ENCODE measurements at places on chromosomes 4 and X.

DNA sequence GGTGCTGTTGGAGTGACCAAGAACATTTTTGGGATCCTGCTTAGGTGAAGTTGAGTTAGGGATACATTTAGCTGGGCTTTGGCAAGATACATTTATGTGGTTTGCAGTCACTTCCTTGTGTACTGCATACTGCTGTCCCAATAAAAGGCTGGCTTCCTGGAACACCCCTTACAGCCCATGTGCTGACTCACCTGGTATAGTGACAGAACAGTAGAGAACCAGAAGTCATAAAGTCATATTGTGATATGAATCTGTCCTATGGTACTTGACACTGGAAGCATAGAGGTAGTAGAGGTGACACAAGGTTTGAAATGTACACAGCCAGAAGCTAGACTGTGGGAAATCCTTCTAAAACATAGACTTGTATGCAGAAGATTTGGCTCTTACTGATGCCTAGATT is 55.3 kb upstream of the SLC25A43 start:
- DNase-seq: no peak

- DNase-seq: no peak
Observed at GRCh38 chr4:150389896-150390530, 191.9 kb upstream of the MAB21L2 start.

DNA sequence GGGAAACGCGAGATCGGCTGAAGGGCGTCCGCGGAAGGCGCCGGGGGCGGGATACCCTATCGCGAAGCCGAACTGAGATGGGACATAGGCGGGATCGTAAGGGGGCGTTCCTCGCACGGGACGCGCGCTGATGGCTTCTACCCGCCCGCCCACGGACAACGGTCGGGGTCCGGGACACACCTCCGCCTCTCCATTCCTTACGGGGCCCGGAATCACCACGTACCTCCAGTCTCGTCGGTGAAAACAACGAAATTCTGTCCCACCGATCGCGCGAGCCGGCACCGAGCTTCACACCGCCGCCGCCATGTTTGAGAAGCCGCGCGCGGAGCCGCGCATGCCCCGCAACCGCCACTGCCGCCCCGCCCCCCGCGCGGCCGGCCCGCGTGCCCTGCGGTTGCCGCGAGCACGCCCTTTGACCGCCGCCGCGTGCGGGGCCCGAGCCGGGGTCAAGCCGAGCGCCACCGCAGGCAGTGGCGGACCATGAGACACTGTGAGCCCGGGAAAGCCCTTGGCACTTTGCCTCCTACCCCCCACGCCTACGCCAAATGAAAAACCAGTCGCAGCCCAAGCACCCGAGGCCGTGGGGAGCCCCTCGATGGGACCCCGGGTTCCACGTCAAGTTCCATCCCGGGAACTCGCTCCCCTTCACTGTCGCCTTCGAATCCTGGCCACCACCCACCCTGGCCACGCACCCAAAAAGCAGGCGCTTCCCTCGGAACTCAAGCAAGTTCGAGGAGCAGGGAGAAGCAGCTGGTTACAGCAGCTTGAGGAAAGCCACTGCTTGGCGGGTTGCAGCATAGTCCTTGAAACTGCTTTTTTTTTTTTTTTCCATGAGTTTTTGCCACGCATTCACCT is at the start of gene SCML2:
Gene SCML2, minus strand, starts transcription at position 320 of the 855 bp plus-strand sequence. CDS start 20,617 bp downstream, outside the sequence.
- no peak for DNase-seq

- no peak for DNase-seq
Observed at GRCh38 chr4:156111686-156112085, 158.0 kb upstream of the CTSO start.

- DNase-seq: no peak
Observed at GRCh38 chrX:65999563-66000148, 40.2 kb downstream of the VSIG4 start.

- no peak for DNase-seq
Observed at GRCh38 chr4:47531954-47532321, 46.9 kb downstream of the ATP10D start.

DNA sequence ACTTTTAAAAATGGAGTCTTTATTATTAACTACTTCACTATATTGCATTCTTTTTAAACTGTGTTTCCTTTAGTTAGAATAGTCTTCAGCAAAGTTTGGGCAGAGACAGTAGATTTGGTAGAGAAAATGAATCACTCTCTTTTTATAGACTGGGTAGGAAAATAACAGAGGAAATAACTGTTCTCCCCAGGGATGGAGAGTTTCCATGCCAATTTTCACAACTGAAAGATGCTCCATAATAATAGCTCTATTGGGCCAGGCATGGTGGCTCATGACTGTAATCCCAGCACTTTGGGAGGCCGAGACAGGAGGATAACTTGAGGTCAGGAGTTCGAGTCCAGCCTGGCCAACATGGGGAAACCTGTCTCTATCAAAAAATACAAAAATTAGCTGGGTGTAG is 13.1 kb downstream of the HSD17B13 start:
- DNase-seq: no peak

DNA sequence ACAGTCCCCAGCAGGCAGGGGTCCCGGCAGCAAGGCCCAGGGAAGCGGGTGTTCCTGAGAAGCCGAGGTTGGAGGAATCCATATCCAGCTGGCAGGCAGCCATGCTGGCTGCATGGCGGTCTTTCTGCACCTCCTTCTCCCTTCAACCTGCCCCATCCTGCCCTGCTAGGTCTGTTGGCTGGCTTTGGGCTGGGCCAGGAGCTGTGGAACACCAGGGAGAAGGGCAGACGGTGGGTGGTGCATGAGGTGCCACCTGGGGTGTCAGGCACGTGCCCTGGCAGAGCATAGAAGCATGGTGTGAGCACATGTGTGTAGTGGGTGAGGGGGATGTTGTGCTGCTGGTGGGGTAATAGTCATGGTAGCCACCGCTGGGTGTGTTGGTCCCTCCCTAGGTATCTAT is 150.1 kb downstream of the PJA1 start:
- no peak for DNase-seq

- DNase-seq: no peak
Observed at GRCh38 chrX:40109288-40110008, 11.7 kb upstream of the BCOR start.

DNA sequence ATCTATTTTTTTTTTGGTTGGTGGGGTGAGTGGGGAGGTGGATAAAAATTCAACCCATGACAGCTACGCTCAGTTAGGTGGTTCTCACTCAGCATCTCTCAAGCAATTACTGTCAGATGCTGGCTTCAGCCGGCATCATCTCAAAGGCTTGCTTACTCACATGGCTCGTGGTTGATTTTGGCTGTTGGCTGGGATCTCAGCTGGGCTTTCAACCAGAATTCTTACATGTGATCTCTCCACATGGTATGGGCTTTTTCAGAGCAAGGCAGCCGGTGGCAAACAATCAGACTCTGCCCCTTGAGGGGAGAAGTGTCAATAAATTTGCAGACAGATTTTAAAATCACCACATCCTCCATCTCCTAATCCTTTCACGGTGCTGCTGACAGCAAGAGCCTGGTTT is 47.2 kb downstream of the SLC34A2 start:
- DNase-seq: no peak

DNA sequence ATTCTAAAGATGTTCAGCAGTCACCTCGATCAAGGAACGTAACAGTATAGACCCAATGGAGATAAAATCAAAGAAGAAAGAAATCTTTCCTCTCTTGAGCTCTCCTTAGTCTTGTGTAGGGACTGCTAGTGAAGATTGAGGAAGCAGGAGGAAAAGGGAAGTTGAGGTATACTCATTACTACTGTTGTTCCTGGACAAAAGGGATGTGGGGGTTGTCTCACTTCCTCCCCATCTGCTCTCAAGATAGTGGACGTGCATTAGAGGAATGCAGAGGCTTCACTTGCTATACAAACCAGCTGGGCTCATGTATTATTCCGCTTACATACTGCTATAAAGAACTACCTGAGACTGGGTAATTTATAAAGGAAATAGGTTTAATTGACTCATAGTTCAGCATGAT is 208.9 kb upstream of the ARHGEF9 start:
- no peak for DNase-seq

DNA sequence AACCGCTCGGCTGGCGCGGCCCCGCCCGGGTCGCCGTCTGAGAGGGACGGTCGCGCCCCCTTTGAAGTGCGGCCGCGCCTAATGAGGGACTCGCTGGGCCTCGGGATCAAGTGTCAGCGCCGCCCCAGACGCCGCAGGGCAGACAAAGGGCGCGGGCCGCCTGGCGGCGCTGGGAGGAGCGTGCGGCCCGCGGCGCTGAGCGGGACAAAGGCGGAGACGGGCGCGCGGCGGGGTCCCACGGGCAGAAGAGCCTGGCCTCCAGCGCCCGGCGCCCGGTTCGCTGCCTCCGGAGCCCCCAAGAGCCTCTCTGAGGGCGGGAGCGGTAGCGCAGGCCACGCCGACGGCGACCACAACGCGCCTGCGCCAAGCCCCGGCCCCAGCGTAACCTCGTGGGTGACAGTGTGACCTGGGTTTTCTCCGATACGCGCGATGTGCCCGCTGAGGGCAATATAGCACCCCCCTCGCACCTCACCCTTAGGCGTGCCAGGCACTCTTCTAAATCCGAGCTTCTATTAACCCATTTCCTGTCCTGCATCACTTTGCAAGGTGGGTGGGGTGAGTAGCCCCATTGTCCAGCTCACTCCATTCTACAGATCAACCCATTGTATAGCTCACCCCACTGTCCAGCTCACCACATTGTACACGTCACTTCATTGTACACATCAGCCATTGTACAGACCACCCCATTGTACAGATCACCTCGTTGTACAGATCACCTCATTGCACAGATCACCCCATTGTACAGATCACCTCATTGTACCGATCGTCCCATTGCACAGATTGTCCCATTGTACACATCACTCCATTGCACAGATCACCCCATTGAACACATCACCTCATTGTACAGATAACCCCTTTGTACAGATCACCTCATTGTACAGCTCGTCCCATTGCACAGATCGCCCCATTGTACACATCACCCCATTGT is 33.7 kb upstream of the STX18 start:
- peak; percentile 22 for DNase-seq

- no peak for DNase-seq
Observed at GRCh38 chr4:70583952-70584834, 7.9 kb upstream of the AMBN start.

DNA sequence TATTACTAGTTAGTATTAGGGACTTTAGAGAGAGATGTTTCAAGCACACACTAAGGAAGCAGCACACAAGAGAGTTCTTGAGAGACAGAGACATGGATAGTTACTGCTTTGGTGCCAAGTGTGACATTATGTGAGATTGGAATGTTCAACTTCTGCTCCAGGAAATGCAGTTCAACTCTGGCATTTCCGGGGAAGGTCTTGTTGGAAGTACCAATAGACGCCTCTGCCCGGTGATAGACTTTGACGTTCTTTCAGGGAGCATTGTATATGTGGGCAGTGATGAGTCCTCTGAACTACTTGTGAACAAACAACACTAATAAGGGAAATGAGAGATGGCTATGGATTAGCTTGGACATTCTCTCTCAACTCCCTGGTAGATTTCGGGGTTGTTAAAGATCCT is 638.1 kb upstream of the BOD1L1 start:
- no peak for DNase-seq

DNA sequence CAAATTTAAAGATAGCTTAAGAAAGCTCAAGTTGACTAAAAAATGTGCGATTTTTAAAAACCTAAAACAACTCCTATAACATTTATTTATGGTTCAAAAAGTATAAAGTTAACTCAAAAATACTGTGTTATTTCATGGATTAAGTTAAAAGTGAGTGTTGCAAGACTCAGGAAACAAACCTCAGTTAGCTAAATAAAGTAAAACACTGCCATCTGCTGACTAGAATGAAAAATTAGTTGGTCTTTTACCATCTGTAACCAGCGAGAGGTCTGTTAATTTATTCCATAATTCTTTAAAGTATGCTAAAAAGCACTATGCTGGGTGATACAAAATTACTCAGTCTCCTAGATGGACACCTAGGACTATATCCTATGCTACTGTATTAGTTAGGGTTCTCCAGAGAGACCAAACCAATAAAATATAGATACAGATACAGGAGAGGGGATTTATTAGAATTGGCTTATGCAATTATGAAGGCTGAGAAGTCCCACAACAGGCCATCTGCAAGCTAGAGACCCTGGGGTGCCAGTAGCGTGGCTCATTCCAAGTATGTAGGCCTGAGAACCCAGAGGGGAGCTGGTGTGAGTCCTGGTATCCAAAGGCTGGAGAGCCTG is 4.9 kb upstream of the WDFY3 start:
- DNase-seq: no peak

DNA sequence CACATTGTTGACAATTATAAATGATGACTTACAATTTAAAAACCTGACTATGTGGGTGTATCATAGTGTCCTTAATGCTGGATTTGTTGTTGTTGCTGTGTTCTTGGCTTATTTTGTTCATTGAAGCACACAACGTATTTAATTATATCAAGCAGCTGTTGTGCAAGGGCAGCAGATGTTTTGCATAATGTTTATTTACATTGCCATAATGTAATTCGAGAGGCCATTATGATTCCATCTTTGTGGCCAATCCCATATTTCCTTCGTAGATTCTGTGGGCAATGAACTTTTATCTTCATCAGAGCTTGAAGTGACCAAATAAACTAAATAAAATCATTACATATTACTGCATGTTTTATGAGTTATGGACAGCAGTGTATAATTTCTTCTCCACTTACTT is 422.6 kb upstream of the GALNTL6 start:
- DNase-seq: no peak

GRCh38 chrX:150864127-150864526 is 34.3 kb downstream of the CD99L2 start:
- no peak for DNase-seq

- no peak for DNase-seq
Observed at GRCh38 chrX:71666240-71667223, 814 bp upstream of the LOC101059915 start.

DNA sequence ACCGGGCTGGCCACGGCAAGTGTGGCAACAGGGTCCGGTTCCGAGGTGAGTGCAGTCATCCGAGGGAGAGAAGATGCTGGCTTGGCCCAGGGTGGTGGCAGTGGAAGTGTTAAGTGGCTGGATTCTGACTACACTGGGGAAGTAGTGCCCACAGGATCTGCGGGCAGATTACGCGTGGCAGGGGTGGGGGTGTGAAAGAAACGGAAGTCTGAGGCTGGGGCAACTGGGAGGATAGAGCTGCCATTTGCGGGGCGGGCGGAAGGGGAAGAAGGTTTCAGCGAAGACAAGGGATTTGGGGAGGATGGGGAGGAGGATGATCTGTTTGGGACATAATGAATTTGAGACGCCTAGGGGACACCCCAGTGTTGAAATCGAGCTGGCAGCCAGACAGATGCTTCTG is 5.3 kb downstream of the RS1 start:
- DNase-seq: no peak

DNA sequence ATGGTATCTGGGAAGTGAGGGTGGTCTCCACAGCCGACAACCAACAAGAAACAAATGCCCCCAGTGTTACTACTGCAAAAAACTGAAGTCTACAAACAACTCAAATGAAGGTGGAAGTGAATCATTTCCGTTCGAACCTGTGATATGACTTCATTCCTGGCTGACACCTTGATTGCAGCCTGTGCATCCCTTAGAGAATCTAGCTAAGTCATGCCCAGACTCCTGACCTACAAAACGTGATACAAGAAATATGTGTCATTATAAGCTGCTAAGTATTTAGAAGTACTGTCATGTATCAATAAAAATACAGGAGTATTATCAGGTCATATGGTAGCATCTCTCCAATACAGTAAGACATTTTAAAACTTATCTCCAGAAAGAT is 959.7 kb upstream of the LCORL start:
- no peak for DNase-seq
